ENCODE measurements at places on chromosomes 16 and 17. TPM values are rescaled to one million over a fixed set of nuclear protein-coding genes. Genes with fewer than 3 reads are reported as not detected.

DNA sequence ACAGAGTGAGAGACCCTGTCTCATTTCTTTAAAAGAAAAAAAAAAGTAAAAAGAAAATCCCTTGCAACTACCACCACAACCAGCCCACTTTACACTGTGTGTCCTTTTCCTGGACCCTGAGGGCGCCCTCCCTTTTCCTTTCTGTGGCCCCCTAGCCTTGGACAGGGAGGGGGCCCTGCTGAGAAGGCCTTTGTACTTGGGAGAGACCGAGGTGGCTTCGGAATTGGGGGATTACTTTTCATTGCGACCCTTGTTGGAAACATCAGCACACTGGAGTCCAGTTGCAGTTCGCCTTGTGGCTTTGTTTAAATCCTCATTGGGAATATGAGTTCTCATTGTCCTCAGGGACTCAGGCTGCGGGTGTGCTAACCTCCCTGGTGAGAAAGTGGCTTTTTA lies 9.4 kb upstream of the DNASE1 start:
- no peak for DNase-seq

GRCh38 chr17:6623941-6624340 lies 16.6 kb downstream of the KIAA0753 start:
- no peak for DNase-seq

DNA sequence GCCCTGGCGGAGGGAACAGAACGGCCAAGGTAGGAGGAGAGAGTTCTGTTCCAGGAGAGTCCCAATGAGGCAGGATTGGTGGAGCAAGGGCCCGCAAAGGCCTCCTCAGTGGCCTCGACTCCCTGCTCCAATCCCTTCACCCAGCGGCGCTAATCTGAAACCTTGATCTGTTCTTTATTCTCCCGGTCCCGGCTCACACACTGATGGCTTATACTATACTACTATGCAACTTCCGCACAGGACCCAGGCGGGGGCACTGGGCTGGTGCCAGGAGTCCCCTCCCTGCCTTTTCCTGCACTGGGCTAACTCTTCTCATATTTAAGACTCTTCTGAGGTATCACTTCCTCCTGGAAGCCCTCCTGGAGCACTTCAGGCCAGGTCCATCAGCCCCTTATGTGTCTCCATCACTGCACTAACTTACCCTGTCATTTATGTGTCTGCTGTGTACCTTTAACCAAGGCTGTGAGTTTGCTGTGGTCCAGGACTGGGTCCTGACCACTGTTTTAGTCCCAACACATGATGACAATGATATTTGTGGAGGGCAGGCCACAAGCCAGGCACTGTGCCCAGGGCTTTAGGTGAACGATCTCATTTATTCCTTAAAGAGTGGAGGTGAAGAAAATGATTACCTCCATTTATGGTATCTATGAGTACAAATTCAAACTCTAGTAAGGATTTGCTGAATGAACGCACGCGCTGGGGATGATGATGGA lies 6.8 kb downstream of the CCDC102A start:
- DNase-seq = no peak

GRCh38 chr16:87993901-87994300 lies 42.7 kb downstream of the BANP start:
- no peak for DNase-seq

- DNase-seq = no peak
Observed at GRCh38 chr17:68706356-68706920, 105.3 kb upstream of the FAM20A start.

GRCh38 chr17:16363749-16364536 lies 10.7 kb upstream of the CENPV start:
- peak; percentile 80 for DNase-seq

- no peak for DNase-seq
Observed at GRCh38 chr16:29649588-29650494, 13.2 kb upstream of the SPN start.

The AXIN1 gene
- 30.6 TPM for total RNA-seq

The ASPA gene
- not detected for total RNA-seq

The STH gene
- total RNA-seq = not detected

The KRT39 gene
- not detected for total RNA-seq

The MYOCD gene
- total RNA-seq = not detected

The KRT24 gene
- not detected for total RNA-seq
